Endothelial cell (in vitro differentiated cells): ENCODE measurements at places on chromosomes 1 and 21.

DNA sequence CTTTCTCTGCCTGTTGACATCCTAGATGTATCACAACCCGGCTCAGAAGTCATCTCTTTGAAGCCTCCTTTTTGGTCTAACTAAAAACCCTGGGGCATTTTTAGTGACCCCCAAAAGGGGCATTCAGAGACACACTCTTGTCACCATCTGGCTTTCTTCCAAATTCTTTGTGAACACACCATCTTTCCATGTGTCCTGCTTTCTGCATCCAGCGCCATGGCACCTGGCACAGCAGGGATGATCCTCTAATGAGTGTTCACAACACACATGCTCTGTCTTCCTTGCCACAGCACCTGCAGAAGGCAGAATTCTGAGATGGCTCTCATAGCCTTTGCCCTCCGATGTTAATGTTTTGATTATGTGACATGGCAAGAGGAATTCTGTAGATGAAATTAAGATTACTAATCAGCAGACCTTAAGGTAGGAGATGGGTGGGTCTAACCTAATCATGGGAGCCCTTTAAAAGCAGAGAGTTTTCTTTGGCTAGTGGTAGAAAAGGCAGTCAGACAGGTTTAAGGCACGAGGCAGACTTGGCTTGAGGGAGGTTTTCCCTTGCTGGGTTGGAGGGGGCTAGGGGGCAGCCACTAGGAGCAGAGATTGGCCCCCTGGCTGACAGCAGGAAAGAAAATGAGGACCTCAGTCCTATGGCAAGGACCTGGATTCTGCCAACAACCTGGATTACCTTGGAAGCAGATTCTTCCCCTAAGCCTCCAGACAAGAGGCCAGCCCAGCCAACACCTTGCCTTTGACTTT, 4.9 kb upstream of the TMEM61 start:
- no peak for DNase-seq

- DNase-seq: no peak
These were observed 550 bp downstream of the TMPRSS3 start for GRCh38 chr21:42395302-42395701.

DNA sequence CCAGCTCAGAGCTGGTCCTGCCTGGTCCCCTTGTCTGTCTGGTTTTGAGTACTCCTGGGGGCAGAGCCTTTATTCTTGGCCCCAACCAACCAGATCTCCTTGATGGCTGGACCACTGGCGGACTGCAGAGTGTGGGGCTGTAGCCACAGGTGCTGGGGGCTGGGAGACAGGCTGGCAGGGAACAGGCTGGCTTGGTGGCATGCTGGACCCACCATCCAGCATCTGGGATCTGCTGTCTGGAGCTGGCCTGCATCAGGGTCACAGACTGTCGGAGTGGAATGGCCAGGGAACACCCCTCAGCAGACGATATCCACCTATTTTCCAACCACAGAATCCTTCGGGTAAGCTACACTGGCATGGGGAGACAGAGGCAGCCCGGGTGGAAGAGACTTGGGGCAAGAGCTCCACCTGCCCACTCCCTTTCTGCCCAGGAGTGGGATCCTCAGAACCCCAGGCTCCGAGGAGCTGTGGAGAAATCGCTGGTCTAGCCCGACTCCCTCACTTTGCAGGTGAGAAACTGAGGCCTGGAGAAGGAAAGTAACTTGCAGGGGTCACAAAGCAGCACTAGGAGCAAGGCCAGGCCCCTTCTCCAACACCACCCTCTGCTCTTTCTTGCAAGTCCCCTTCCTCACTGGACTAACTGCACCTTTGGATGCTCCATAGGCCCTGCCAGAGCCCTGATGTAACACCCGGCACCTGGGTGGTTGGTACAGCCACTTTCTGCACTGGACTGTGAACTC, 40.6 kb downstream of the TNNT2 start:
- DNase-seq: no peak

DNA sequence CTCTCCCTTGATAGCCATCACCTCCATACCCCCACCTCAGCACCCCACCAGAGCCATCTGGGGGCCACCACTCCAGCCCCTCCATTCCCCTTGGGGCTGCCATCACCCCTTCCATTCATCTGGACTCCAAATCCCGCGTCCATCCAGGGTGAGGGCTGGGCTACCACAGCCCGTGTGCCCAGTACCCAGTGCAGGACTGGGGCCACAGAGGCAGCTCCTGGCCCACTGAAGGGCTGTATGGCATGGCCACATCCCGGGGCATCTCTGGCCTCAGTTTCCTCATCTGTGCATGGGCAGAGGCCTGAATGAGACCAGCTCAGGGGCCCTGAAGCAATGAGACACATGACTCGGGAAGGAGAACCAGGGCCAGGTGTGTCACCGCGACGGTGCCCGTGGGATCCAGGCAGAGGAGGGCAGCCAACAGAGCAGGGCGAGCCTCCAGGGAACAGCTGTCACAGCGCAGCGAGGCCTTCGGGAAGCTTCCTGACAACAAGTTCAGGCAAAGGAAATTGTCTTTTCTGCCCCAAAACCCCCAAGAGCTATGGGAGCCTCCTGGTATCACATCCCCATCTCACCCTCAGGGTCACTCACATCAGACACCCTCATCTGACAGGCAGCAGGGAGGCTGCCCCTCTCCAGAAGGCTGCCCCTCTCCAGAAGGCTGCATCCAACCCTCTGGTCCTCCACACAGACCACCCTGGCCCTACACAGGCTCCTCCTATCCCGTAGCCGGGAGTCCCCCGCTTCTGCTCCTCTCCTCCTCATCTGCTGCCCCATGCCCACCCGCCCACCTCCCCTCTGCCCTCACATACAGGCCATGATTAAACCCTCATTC, 76.3 kb downstream of the MEGF6 start:
- DNase-seq: no peak

GRCh38 chr1:55045430-55045829, 6.1 kb downstream of the PCSK9 start:
- no peak for DNase-seq

- DNase-seq: no peak
These were observed 8.9 kb upstream of the RGS1 start for GRCh38 chr1:192566657-192567056.

DNA sequence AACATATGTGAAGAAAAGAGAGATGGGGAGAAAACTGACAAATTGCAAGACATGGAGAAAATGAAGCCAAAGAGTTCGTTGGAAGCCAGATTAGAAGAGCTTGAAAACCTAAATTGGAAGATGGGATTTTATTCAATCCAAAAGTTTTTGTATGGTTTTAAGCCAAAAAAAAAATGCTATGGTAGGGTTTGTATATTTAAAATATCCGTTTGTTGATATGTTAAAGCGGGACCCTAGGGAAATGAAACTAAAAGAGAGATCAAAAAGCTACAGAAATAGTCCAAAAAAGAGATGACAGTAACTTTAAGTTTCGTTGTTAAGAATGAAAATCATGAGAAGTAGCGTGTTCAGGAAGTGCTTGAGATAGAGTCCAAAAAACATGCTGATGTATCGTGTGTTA, 617.7 kb upstream of the ADGRL2 start:
- DNase-seq: no peak
